ENCODE measurements at places on chromosomes 16 and 17. TPM values are rescaled to one million over a fixed set of nuclear protein-coding genes. Genes with fewer than 3 reads are reported as not detected.

DNA sequence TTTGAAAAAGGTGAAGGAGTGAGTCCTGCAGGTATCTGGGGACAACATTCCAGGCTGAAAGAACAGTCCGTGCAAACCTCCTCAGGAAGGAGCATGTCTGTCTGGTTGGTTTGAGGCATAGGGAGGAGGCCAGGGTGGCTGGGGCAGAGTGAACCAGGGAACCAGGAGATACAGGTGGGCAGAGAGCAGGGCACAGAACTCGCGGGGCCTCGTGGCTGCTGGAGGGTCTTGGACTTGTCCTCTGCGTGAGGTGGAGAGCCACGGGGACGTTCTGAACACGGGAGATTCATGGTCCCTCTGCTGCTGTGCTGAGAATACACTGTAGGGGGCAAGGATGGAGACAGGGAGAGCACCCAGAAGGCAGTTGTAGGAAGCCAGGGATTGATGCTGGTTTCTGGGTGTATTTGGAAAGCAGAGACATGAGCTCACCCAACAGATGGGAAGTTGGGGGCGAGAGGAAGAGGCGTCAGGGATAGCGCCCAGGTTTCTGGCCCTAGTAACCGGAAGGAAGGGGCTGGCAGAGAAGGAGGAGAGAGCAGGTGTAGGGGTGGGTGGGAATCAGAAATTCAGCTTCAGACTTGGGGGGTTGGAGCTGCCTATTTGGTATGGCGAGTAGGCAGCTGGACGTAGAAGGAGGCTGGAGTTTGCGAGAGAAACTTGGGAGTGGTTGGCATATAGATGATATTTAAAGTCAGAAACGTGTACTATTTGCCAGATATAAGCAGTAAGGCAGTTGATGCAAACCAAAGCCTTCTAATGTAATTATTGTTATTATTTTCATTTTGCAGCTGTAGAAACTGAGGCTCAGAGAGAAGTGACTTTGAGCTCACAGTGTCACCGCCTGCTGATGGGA lies at the start of gene CCL17:
Gene CCL17, plus strand, starts transcription at position 803 of the 853 bp plus-strand sequence. CDS start 9,166 bp downstream, outside the sequence.
- no peaks in the 10 kb centered on the region for H3K36me3 ChIP-seq
- DNase-seq: no peak
- peaks cover 3% of the 10 kb centered on the region for H3K27me3 ChIP-seq
- no peak within 1 kb of the TSS for H3K4me3 ChIP-seq
- peaks cover 3% of the 10 kb centered on the region for H3K4me1 ChIP-seq
- no peak within 1 kb of the TSS for H3K27ac ChIP-seq

Gene SLC9A5
- 6.4 TPM for total RNA-seq

DNA sequence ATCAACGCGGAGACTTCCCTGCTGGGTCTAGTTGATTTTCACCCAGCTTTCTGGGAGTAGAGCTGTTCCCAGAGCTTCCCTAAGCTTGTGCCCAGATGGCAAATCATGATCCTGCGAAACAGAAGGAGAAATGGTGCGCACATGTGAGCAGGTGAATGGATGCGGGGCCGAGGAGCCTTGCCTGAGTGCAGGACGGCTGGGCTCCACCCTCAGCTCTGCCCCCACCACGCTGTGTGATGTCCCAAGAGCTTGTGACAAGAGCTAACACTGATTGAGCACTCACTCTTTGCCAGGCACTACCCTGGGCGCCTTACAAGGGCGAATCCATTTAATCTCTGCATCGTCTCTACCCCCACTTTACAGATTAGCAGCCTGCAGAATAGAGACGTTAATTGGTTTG lies 162.7 kb upstream of the RPL38 start:
- H3K4me1 ChIP-seq: peaks cover 5% of the 10 kb centered on the region
- H3K4me3 ChIP-seq: no peak overlapping the region
- no peak for DNase-seq

- DNase-seq: no peak
- H3K36me3 ChIP-seq: no peaks in the 10 kb centered on the region
- no peaks in the 10 kb centered on the region for H3K27me3 ChIP-seq
- no peak overlapping the region for H3K27ac ChIP-seq
These were observed 54.0 kb downstream of the CNGB1 start for GRCh38 chr16:57916735-57917438.

DNA sequence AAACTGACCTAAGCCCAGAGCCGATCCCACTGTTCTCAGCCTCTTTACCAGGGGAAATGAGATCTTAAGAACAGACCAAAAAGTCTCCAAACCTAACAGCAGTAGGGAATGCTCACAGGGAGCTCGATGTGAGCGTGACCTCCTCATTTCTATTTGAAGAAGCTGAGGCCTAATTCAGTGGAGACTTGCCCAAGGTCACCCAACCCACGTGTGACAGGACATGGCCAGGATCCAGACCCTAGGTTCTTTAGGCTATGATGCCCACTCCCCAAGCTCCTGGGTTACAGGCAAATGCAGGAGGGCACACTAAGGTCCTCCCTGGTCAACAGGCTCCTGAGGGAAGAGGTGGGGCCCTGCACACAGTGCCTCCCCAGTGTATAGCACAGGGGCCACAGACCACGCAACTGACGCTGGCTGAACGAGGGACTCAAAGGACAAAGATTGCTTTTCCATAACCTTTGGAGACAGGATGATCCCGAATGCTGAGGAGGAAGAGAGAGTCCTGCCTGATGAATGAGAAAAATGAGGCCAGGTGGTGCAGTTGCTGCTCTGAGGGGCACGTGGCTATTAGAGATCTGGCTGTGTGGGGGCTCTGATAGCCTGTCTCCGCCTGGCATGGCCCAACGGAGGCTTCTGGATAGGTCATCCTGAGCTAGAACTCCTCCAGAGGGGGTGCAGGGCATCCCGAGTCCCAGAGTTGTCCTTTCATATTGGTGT lies 24.0 kb downstream of the MAP3K14 start:
- H3K27me3 ChIP-seq: no peaks in the 10 kb centered on the region
- H3K27ac ChIP-seq: peak overlapping the region; percentile 59
- H3K4me1 ChIP-seq: peaks cover 67% of the 10 kb centered on the region
- no peak for DNase-seq
- H3K36me3 ChIP-seq: peaks cover 75% of the 10 kb centered on the region

DNA sequence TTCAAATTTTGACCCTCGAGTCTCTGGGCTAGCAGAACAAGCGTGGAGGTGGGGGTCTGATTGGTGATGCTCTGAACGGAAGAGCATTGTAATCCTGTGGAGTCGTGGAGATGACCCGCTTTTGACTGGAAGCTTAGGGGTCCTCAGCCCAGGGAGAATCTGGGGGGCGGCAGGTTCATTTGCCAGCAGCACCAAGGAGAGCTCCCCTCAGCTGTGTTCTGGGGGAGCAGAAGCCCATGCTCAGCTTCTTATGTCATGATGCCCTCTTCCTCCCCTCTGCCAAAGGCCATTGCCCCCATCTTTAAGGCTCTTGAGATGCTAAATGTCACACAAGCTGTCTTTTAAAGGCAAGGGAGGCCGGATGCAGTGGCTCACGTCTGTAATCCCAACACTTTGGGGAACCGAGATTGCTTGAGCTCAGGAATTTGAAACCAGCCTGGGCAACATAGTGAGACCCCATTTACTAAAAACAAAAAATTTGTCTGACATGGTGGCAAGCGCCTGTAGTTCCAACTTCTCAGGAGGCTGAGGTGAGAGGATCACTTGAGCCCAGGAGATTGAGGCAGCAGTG lies 19.3 kb downstream of the LDHD start:
- H3K27me3 ChIP-seq: no peaks in the 10 kb centered on the region
- no peak for DNase-seq
- no peak overlapping the region for H3K4me3 ChIP-seq
- peaks cover 50% of the 10 kb centered on the region for H3K4me1 ChIP-seq

DNA sequence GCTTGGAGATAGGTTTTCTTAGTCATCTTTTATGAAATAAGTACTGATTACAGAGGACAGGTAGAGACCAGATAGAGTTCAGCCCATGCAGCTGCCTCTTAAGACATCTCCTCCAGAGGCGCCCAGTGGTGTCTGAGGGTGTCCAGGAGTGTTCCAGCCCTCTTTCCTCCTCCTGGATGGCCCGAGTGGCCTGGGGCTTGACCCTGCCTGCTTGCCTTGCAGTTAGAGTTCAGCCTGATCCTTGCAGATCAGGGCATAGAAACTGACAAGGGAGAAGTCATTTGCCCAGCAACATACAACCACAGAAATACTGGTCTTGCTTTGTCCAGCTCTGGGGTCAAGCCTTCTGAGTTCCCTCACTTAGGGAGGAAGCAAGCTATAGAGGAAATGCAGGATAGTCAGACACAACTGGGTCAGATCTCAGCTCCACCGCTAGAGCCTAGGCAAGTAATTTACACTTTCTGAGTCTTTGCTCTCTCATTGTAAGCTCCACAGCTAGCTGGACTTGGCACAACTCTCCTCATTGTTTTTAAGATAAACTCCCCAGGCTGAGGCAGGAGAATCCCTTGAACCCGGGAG lies 3.6 kb upstream of the CCL1 start:
- H3K4me1 ChIP-seq: peaks cover 72% of the 10 kb centered on the region
- DNase-seq: no peak
- H3K4me3 ChIP-seq: no peak overlapping the region
- H3K27ac ChIP-seq: peak overlapping the region; percentile 11
- H3K27me3 ChIP-seq: no peaks in the 10 kb centered on the region

- H3K36me3 ChIP-seq: no peaks in the 10 kb centered on the region
- H3K27me3 ChIP-seq: no peaks in the 10 kb centered on the region
- no peak for DNase-seq
- no peak overlapping the region for H3K27ac ChIP-seq
- H3K4me1 ChIP-seq: no peaks in the 10 kb centered on the region
These were observed 19.9 kb downstream of the MYH13 start for GRCh38 chr17:10352893-10353292.

DNA sequence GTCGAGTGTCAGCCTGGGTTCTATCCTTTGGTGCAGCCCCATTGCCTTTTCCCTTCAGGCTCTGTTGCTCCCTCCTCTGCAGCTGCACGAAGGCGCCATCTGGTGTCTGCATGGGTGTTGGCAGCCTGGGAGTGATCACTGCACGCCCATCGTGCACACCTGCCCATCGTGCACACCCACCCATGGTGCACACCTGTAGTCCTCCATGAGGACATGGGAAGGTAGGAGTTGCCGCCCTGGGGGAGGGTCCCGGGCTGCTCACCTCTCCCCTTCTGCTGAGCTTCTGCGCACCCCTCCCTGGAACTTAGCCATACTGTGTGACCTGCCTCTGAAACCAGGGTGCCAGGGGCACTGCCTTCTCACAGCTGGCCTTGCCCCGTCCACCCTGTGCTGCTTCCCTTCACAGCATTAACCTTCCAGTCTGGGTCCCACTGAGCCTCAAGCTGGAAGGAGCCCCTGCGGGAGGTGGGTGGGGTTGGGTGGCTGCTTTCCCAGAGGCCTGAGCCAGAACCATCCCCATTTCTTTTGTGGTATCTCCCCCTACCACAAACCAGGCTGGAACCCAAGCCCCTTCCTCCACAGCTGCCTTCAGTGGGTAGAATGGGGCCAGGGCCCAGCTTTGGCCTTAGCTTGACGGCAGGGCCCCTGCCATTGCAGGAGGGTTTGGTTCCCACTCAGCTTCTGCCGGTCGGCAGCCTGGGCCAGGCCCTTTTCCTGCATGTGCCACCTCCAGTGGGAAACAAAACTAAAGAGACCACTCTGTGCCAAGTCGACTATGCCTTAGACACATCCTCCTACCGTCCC lies 2.9 kb downstream of the CTRL start:
- H3K36me3 ChIP-seq: peaks cover 38% of the 10 kb centered on the region
- no peak overlapping the region for H3K4me3 ChIP-seq
- DNase-seq: peak; percentile 68
- no peak overlapping the region for H3K27ac ChIP-seq
- peaks cover under 1% of the 10 kb centered on the region for H3K4me1 ChIP-seq

- H3K27ac ChIP-seq: no peak overlapping the region
- no peak overlapping the region for H3K4me3 ChIP-seq
- no peaks in the 10 kb centered on the region for H3K4me1 ChIP-seq
- DNase-seq: no peak
- H3K27me3 ChIP-seq: no peaks in the 10 kb centered on the region
These were observed 345.4 kb downstream of the SOX9 start for GRCh38 chr17:72466199-72466598.

Gene ITGAX
- 56.2 TPM for total RNA-seq

- peaks cover 3% of the 10 kb centered on the region for H3K36me3 ChIP-seq
- DNase-seq: no peak
- H3K27me3 ChIP-seq: no peaks in the 10 kb centered on the region
- H3K4me1 ChIP-seq: no peaks in the 10 kb centered on the region
- no peak overlapping the region for H3K27ac ChIP-seq
- H3K4me3 ChIP-seq: no peak overlapping the region
These were observed 126.3 kb downstream of the BANP start for GRCh38 chr16:88077328-88078108.

Gene SCARF1
- total RNA-seq: 3.3 TPM

- peaks cover 2% of the 10 kb centered on the region for H3K27me3 ChIP-seq
- no peak overlapping the region for H3K27ac ChIP-seq
- no peak overlapping the region for H3K4me3 ChIP-seq
- peaks cover 4% of the 10 kb centered on the region for H3K4me1 ChIP-seq
- DNase-seq: no peak
These were observed 38.5 kb downstream of the IGF2BP1 start for GRCh38 chr17:49035470-49036269.

Gene TBC1D28
- not detected for total RNA-seq

- no peak for DNase-seq
- H3K27me3 ChIP-seq: peaks cover 1% of the 10 kb centered on the region
- no peak overlapping the region for H3K27ac ChIP-seq
- peaks cover 35% of the 10 kb centered on the region for H3K4me1 ChIP-seq
- peaks cover 18% of the 10 kb centered on the region for H3K36me3 ChIP-seq
These were observed 320.2 kb downstream of the MAP2K6 start for GRCh38 chr17:69734656-69735055.
